ENCODE measurements at places on chromosomes 4 and X. TPM values are rescaled to one million over a fixed set of nuclear protein-coding genes. Genes with fewer than 3 reads are reported as not detected.

DNA sequence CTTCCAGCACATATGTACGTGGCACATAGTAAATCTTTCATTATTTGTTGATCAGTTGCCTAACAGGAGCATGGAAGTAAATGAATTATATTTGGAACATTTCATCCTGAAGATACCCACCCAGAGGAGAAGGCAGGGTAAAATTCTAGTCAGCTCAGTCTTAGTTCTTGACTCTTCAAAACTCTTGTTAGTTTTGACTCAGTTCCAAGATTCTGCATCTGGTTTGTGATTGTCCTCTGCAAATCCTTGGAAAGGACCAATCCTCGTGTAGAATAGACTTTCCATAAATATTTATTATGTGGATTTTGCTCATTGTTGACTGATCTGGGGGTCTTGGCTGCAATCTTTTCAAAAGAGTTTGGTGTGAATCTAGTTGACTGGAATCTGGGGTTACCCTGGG, 257.5 kb upstream of the FAT1 start:
- H3K4me3 ChIP-seq = no peak overlapping the region
- no peaks in the 10 kb centered on the region for H3K27me3 ChIP-seq
- no peaks in the 10 kb centered on the region for H3K4me1 ChIP-seq
- DNase-seq = no peak
- H3K27ac ChIP-seq = no peak overlapping the region
- no peaks in the 10 kb centered on the region for H3K36me3 ChIP-seq

GRCh38 chr4:79267671-79268070, 58.2 kb downstream of the NAA11 start:
- DNase-seq = no peak
- no peak overlapping the region for H3K27ac ChIP-seq
- H3K36me3 ChIP-seq = no peaks in the 10 kb centered on the region
- no peaks in the 10 kb centered on the region for H3K27me3 ChIP-seq
- no peaks in the 10 kb centered on the region for H3K4me1 ChIP-seq

GRCh38 chr4:24195991-24196736, 306.3 kb upstream of the PPARGC1A start:
- no peaks in the 10 kb centered on the region for H3K27me3 ChIP-seq
- no peaks in the 10 kb centered on the region for H3K36me3 ChIP-seq
- no peak overlapping the region for H3K27ac ChIP-seq
- no peak overlapping the region for H3K4me3 ChIP-seq
- no peaks in the 10 kb centered on the region for H3K4me1 ChIP-seq

- H3K27ac ChIP-seq = no peak overlapping the region
- H3K4me1 ChIP-seq = no peaks in the 10 kb centered on the region
- no peaks in the 10 kb centered on the region for H3K27me3 ChIP-seq
- H3K36me3 ChIP-seq = no peaks in the 10 kb centered on the region
- no peak for DNase-seq
Measured at GRCh38 chrX:28303486-28303885, 283.8 kb upstream of the IL1RAPL1 start.

Gene KIAA1210
- total RNA-seq = not detected

Gene USP17L10
- total RNA-seq = not detected
